ENCODE measurements at places on chromosomes 13 and 19.

- peak; percentile 24 for DNase-seq
Measured at GRCh38 chr13:20400774-20401173, 124.9 kb downstream of the CRYL1 start.

DNA sequence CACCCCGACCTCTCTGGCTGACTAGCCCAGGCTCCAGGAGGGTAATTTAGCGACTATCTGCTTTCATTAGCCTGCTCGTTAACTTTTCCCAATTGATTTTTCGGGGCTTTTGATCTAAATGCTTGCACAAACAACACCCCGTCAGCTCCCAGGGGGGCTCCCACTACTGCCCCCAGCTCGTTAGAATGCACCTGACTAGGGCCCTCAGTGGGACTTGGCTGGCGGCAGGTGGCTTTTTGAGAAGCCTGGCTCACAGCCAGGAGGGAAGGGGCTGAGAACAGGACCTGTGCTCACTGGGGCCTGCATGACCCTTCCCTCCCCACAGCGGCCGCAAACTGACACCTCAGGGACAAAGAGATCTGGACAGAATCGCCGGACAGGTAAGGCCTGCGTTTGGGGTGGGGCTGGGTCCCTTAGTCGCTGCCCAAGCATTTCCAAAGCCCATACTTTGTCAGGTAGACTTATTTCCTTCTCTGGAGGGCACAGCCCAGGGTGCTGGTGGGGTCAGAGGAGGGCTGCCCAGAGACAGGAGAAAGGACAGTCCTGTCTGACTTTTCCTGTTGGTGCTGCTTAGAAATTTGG lies 7.6 kb upstream of the CD79A start:
- DNase-seq = no peak

GRCh38 chr19:18869023-18869618 lies 26.8 kb downstream of the CERS1 start:
- no peak for DNase-seq

GRCh38 chr19:54430306-54431254 lies 15.3 kb downstream of the TTYH1 start:
- DNase-seq = peak; percentile 52

DNA sequence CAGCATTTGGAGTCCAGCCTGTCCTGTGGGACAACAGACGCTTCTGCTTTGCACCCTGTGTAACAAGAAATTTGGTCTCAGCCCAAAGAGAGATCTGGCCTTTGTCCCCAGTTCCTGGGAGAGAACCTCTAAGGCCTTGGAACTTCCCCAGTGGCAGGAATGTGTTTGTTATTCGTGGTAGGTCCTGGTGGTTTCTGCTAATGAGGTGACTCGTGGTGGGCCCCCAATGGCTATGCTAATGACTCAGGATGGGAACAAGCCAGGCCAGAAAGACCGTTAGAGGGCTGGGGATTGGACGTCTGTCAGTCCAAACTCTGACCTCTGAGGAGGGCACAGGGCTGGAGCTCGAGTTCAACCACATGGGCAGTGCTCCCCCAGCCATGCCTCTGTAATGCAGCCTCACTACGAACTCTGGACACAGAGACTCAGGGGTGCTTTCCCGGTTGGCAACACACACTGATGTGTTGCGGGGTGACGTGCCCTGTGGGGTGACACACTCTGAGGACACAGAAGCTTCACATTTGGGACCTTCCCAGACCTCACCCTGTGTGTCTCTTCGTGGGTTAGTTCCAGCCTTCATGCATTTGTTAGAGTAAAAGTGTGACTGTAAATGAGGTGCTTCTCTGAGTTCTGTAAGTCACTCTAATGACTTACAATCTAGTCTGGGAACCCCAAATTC lies 38.9 kb downstream of the TEX29 start:
- no peak for DNase-seq

- peak; percentile 19 for DNase-seq
Measured at GRCh38 chr19:45187421-45188100, 9.0 kb downstream of the BLOC1S3 start.
